ENCODE measurements at places on chromosomes 4 and X.

- DNase-seq = no peak
These were observed 15.1 kb downstream of the TSC22D3 start for GRCh38 chrX:107760304-107761077.

GRCh38 chr4:6233929-6234328 is 33.6 kb upstream of the JAKMIP1 start:
- DNase-seq = no peak

DNA sequence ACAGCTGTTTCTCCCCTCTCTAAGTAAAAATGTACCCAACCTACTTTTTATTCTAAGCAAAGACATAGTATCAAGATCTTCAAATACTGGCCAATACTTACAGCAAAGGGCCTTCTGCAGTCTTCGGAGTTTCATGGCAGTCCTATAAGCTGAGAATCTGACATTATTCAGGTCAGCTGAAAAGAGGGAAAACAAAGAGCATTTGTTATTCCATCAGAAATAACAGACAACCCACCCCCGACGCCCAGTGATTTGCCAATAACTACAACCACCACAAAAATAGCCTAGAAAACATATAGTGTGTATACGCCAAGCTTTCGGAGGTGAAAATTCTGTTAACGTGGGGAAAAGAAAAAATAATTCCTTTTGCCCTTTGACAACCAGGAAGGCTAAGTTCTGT is 151.1 kb upstream of the FTHL17 start:
- DNase-seq = no peak

GRCh38 chr4:36142504-36142903 is 101.8 kb downstream of the ARAP2 start:
- DNase-seq = no peak

GRCh38 chr4:189071241-189071640 is 869.4 kb upstream of the FRG1 start:
- no peak for DNase-seq

DNA sequence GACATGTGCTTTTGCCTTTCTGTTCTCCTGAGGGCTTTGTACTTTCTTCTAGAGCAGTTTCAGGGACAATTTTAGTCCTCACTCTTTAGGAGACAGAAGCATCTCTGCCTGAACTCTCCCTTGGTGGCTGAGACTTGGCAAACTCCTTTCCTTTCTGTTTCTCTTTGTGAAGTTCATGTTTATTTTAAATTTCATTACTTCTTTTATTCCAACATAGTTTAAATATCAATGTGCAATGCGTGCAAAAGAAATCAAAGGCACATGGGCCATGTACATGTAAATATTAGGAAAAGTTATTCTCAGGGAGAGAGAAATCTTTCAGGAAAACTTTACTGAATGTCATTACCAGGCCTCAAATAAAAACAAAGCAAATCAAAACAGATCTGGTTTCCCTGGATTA is 177.6 kb downstream of the RNF150 start:
- DNase-seq = no peak

DNA sequence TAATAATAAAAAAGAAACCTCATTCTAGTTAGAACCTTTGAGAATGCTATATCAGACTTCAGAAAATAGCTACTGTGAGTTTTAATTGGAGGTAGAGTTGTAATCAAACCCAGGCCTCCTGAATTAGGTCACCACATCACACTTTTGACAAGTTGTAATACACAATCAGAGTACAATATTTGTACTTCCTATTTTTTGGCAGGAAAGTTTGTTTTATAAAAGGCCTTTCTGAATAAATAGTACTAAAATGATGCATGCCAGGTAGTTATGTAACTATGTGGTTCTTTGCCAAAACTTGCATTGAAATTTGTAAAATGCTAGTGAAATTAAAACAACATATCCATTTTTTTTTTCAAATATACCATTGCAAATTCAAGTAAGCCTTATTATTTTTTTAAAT is 26.8 kb downstream of the ADH7 start:
- DNase-seq = no peak

DNA sequence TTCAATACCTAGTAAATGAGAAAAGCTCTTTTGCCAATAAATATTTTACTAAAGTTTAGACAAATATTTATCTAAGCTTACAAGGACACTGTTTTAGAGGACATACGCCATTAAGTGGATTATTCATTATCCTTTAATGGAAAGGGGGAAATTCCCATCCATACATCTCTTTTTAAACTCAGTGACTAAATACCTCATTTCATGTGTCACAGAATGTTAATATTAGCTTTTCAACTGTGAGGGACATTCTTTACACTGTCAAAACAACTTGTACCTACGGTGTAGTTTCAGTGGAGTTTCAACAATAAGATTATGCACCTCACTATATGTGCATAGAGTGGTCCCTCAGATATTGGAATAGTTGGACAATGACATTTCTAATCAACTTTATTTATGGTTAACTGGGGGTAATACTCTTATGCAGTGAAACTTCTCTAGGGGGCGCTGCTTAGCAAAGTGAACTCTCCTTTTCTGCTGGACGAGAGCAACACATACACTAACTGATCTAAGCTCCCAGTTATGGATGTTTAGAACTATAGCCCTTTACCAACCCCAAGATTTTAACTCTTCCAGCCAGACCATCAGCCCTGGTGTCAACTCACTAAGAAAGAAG is 9.7 kb downstream of the HS6ST2 start:
- no peak for DNase-seq

DNA sequence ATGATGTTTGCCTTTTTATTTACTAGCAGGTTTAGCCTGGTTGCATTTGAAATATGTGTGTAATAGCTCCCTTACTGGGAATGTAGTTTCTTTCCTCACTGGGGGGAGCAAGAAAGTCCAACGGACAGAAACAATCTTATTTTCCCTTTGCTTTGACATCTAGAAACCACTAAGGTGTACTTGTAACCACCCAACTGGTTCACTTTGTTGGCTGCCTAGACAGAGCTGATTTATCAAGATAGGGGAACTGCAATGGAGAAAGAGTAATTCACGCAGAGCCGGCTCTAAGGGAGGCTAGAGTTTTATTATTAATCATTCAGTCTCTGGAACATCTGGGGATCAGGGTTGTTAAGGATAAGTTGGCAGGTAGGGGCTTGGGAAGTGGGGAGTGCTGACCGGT is 30.3 kb downstream of the XG start:
- DNase-seq = no peak

GRCh38 chr4:86019906-86020305 is 339.9 kb downstream of the MAPK10 start:
- DNase-seq = no peak

- DNase-seq = no peak
These were observed 28.2 kb downstream of the WDFY3 start for GRCh38 chr4:84938316-84938715.

- DNase-seq = no peak
These were observed 26.7 kb downstream of the FAM156B start for GRCh38 chrX:52923781-52924241.

- DNase-seq = no peak
These were observed 84.7 kb downstream of the OTC start for GRCh38 chrX:38437093-38437492.

- DNase-seq = no peak
These were observed 384.8 kb downstream of the IL15 start for GRCh38 chr4:142021181-142021580.

DNA sequence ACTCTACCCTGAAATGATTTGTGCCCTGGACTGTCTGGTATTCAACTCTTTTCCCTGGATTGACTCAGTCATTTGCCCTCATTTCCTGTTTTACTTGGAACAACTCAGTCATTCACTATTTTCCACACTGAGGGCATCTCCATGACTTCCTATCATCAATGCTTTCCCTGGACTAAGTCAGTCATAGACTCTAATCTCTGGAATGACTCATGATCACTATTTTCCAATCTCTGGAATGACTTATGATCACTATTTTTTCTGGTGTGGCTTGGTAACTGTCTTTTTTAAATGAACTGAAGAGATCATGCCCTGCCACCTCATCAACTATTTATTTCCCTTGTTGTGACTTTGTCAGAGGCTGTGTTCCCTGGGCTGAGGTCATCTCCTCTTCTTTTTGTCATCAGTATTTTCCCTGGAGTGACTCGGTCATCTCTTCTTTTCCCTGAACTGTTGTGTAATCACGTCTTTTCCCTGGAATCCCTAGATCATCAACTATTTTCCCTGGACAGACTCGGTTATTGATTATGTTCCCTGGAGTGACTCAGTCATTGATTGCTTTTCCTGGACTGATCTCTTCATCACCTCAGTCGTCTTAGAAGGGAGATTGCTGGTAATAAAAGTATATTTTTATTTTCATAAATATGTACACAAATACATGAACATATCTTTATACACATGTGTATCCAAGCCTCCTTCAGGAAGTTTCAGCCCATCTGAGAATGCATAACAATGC is 327.1 kb upstream of the VCX start:
- no peak for DNase-seq

- DNase-seq = no peak
These were observed 283.6 kb downstream of the RPA4 start for GRCh38 chrX:97167333-97167732.

GRCh38 chr4:102764901-102765300 is 4.1 kb upstream of the MANBA start:
- DNase-seq = no peak

GRCh38 chr4:168092176-168092712 is at the start of gene ANXA10:
Gene ANXA10, plus strand, starts transcription at chr4:168092537. Its CDS starts 164 bp downstream, at chr4:168092701.
- DNase-seq = no peak

- DNase-seq = no peak
These were observed 45.2 kb downstream of the CXCL13 start for GRCh38 chr4:77650787-77651186.

DNA sequence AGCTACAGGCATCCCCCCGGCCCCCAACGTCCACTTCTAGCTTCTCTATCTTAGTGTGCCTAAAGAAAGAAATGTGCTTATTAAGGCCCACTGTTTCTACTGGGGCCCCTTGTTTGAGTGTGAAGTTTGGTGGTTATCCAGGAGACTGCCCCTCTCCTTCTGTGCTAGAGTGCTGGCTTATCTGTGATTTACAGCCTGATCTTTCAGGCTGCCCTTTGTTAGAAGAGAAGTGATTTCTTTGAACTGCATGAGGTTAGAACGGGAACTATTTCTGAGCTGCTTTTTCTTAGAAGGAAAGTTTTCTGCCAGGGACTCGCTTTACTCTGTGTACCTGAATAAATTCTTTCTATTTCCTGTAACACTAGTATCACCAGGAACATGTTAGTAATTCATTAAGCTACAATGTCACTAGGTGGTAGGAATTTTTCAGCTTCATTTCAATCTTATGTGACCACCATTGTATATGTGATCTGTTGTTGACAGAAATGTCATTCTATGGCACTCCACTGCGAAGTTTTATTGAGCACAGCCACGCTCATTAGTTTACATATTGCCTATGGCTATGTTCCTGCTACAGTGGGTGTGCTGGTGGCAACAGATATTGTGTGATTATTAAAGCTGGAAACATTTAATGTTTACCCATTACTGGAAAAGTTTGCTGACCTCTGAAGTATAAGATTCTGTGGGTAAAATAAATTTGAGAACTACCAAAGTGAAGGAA is 193.8 kb upstream of the CXorf51B start:
- DNase-seq = no peak

DNA sequence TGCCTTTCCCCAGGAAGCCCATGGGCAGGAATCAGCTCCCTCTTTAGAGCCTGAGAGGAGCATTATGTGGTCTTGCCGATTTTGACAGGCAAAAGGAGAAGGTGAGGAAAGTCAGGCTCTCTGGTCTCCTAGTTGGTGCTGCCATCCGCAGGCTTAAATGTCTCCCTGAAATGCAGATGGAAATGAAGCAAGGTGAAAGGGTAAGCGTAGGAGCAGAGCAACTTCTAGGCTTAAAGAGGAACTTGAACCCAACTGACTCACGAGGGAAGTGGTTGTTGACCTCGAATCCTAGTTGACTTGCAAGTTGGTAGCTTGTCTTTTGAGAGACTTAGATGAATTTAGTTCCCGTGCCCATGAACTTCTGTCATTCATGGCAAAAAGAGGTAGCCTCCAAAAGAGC is 205.9 kb downstream of the PTTG2 start:
- no peak for DNase-seq

GRCh38 chr4:37830640-37831039 is 4.2 kb downstream of the PGM2 start:
- no peak for DNase-seq

- DNase-seq = no peak
These were observed 231.0 kb upstream of the GYPA start for GRCh38 chr4:144371485-144371884.

- no peak for DNase-seq
These were observed 153.6 kb downstream of the MAGEB17 start for GRCh38 chrX:16320765-16321355.

DNA sequence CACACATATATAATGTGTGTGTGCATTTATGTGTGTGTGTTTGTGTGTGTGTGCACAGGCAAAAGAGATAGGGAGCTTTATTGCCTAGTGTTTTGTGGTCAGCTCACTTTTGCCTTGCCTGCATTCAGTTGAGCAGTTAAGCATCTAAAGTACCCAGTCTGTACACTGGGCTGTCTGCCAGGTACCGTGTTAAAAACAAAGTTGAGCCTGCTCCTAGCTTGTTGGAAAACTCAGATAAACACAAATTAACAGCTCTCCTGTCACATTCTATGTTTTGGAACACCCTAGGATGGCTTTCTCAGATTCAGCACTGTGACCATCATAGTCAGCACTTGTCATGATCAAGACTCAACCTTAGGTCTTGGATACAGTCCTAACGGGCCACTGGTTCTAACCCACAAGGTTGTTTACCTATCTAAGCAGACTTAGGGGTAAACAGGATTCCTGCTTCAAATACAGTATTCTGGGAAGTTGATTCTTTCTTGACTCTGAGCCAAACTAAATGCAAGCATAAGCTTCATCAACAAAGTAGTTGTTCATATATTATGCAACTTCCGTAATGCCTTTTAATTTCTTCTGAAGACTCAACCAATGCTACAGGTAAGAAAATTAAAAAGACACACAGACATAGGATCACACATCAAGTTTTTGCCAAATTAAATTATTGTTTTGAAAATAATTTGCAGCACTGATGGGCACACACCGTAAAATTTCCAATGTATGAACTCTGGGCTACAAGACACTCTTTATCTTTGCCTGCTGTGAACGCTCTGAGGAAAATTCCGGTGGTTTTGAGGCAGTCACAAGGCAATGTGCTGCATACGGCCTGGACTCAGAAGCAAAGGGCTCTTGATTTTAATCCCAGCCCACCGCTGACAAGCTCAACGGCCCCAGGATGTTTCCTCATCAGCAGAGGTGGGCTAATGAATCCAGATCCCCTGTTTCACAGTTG is 11.3 kb upstream of the CD99 start:
- no peak for DNase-seq

DNA sequence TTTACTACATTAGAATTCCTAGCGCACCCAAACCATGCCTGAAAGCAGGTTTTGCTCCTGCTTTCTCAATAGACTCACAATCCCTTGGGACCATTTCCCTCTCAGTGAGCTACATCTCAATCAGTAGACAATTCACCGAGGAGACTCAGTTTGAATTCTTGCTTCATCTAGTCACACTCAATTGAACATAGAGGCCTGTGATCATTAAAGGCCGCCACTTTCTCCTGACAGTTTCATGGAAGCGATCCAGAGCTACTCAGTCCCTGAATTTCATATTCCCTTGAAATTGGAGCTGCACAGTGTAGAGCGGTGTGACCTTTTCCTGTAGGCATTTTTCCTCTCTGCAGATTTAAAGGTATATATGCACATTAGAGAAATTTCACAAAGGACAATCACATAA is 193.9 kb upstream of the SPOCK3 start:
- DNase-seq = peak; percentile 16

- DNase-seq = no peak
These were observed 65.0 kb downstream of the PHEX start for GRCh38 chrX:22097012-22097694.

GRCh38 chr4:69104719-69105275 is 8.5 kb downstream of the UGT2B7 start:
- DNase-seq = no peak
